ENCODE measurements at places on chromosomes 2 and 18. TPM values are rescaled to one million over a fixed set of nuclear protein-coding genes. Genes with fewer than 3 reads are reported as not detected.

The SERPINB10 gene
- 0.15 TPM for polyA plus RNA-seq

The ANO7 gene
- polyA plus RNA-seq: 2.2 TPM

The CCDC68 gene
- polyA plus RNA-seq: 62.2 TPM

The EML6 gene
- 2.0 TPM for polyA plus RNA-seq

Data from right lung (tissue), 10 donors.